ENCODE measurements at places on chromosomes 2 and 18.
A peak's percentile ranks its signal among the peaks of the same experiment; 100 is the strongest.

- no peak for ATAC-seq
These were observed 7.8 kb downstream of the MERTK start for GRCh38 chr2:111905990-111906735.

DNA sequence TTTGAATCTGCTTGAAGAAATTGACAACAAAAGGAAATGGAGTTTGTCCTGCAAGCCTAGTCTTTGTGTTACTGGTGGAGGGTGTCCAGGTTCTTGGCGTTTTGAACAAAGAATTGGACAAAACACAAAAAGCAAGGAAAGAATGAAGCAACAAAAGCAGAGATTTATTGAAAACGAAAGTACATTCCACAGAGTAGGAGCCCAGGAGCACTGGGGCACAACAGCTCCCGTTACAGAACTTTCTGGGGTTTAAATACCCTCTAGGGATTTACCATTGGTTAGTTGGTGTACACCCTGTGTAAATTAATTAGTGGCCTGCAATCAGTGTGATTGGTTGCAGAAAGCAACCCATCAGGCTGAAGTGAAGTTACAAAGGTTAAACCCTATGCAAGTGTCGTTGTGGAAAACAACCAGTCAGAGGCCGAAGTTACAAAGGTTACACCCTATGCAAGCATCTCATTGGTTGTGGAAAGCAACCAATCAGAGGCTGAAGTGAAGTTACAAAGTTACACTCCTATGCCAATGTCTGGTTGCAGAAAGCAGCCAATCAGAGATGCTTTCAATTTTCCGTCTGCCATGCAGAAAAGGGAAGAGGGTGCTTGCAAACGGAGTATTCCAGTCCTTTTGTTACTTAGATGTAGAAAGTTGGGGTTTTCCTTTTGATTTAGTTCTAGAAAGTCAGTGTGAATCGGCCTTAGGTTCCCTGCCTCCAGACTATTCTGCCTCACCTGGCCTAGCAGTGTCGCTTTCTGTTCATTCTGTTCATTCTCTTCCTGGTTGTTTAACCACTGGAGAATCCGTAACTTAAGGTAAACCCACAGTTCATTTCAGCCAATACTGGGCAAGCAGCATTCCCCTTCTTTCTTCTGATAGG lies 47.6 kb upstream of the PTH2R start:
- no peak for ATAC-seq

DNA sequence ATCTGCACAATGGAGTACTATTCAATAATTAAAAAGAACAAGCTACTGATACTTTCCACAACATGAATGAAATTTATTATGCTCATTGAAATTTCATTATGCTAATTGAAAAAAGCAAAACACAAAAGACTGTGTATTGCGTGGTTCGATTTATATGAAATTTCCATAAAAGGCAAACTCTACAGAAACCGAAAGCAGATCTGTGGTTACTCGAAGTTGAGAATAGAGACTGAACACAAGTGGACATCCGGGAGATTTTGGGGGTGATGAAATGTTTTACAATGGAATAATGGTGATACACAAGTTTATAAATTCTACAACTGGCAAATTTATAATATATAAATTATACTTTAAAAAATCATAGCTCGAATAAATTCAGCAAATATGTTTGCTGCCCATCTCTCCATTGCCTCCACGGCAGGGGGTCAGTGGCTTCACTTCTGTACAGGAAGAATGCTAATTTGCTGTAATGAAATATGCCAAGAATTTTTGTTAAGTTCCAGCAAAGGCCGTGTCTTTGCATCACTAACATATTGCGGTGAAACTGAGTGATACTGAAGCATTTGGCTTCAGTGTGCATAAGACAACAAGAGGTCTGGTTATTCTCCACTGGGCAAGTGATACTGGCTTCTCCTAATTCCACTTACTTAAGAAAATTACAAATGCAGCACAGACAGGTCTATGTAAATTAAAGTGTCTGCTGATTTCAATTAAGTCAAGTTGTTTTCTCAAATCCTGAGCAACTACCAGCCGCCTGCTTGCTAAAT lies 96.7 kb downstream of the TMEM163 start:
- ATAC-seq, result no peak

- ATAC-seq, result no peak
These were observed 297.9 kb upstream of the MMADHC start for GRCh38 chr2:149885468-149885867.

- no peak for ATAC-seq
These were observed 82.0 kb downstream of the RRM2 start for GRCh38 chr2:10204326-10205161.

DNA sequence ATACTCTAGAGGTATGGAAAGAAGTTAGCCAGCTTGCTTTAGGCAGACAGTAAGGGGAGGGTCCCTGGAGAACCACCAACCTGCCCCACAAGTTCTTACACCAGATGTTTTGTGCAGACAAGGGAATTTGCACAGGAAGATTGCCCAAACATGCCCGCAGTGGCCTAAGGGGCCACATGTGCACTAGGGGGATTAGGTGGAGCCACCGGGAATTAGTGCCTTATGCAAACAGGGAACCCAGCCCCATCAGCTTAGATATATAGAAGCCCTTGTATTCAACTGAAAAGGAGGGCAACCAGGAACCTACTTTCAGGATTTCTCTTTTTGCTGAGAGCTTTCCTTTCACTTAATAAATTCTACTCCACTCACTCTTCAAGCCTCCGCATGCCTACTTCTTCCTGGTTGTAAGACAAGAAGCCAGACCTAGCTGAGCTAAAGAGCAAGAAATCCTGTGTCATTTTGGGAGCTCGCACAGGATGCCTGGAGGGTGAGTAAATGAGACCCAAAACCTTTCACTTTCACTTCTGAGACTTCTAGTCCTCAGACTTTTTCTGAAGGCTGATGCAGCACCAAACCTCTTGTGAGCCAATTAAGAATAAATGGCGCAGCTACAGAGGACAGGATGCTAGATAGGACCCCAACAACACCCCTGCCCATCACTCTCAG lies 146.3 kb downstream of the GCA start:
- peak; percentile 79 for ATAC-seq

- ATAC-seq, result peak; percentile 78
These were observed 158.9 kb downstream of the TWIST2 start for GRCh38 chr2:239006622-239007285.

Data from motor neuron (in vitro differentiated cells).